ENCODE measurements at places on chromosomes 1 and 21.

- DNase-seq, result no peak
Measured at GRCh38 chr1:196449460-196449859, 158.8 kb downstream of the KCNT2 start.

- DNase-seq, result peak; percentile 35
Measured at GRCh38 chr1:200302192-200302920, 107.5 kb downstream of the ZNF281 start.

- DNase-seq, result no peak
Measured at GRCh38 chr1:226865590-226865989, 4.8 kb upstream of the PSEN2 start.

- peak; percentile 93 for DNase-seq
Measured at GRCh38 chr1:107706182-107706581, 258.8 kb downstream of the VAV3 start.

- no peak for DNase-seq
Measured at GRCh38 chr1:47190509-47190855, 646 bp upstream of the PDZK1IP1 start.

- DNase-seq, result no peak
Measured at GRCh38 chr21:25512095-25513081, 94.9 kb downstream of the MRPL39 start.
